ENCODE measurements at places on chromosomes 2 and 18.

GRCh38 chr2:32484937-32485336 is 128.1 kb downstream of the BIRC6 start:
- DNase-seq, result no peak

- no peak for DNase-seq
Observed at GRCh38 chr2:819601-820000, 131.0 kb upstream of the SNTG2 start.

- no peak for DNase-seq
Observed at GRCh38 chr2:20579866-20580265, 71.0 kb downstream of the HS1BP3 start.

DNA sequence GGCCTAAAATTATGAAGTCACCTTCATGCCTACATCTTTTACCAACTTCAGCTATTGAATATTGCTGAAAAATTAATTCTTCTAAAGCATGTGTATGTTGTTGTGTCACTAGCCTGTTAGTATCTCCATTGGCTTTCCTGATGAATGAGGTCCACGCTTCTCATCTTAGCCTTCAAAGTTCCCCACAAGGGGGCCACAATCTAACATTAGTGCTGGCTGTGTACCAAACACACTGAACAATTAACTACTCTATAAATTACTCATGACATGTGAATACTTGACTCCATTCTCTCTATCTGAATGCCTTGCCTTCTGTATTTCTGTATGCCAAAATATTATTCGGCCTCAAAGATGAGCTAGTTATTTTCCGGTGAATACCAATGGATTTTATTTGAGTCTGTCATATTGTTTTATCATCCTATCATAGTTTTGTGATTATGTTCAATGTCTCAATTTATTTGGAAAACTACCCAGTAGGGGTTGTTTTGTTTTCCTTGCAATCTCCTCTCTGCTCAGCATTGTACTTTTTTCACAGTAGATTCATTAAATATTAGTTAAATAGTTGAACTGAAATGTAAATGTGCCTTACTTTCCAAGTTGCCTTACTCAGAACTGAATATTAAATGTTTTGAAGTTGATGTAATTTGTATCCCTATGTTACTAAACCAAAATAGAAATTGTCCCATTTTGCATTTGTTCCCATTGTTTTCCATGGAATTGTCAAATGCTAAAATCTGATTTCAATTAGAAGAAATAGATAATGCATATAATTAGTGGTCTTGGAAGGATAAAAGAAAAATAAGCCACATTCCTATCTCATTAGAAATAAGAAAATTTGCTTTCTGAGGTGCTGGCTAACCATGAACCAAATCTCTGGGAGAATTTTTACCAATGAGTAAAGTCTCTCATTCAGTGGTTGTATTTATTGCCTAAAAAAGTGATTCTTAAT is 208.4 kb upstream of the COL3A1 start:
- DNase-seq, result peak; percentile 10

DNA sequence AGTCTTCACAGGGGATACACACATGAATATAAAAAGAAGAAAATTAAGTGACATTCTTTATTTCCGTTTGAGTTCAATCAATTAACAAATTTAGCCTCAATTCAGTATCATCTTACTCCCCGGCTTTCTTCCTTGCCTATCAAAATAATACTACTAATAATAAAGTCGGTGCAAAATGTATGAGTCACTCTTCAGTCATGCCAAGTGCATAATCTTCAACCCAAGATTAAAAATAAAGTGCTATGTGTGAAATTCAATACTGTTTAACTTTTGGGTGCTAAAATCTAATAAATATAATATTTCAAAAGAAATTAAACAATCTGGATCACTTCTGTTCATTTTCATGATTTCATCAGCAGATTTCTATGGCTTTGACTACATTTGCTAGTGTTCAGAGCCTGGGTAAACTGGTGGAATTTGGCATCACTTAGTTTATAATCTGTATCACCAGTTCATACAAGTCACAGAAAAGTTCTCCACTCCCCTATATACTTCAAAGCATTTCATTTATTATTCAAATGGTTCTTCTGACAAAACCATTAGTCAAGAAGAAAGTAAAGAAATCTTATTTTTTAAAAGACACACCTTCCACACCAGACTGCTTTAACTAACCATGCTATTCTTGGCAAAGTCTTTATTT is 183.6 kb downstream of the THADA start:
- no peak for DNase-seq

- DNase-seq, result no peak
Observed at GRCh38 chr2:138275292-138275690, 226.3 kb upstream of the SPOPL start.

- no peak for DNase-seq
Observed at GRCh38 chr2:213923543-213923942, 487.3 kb upstream of the VWC2L start.

DNA sequence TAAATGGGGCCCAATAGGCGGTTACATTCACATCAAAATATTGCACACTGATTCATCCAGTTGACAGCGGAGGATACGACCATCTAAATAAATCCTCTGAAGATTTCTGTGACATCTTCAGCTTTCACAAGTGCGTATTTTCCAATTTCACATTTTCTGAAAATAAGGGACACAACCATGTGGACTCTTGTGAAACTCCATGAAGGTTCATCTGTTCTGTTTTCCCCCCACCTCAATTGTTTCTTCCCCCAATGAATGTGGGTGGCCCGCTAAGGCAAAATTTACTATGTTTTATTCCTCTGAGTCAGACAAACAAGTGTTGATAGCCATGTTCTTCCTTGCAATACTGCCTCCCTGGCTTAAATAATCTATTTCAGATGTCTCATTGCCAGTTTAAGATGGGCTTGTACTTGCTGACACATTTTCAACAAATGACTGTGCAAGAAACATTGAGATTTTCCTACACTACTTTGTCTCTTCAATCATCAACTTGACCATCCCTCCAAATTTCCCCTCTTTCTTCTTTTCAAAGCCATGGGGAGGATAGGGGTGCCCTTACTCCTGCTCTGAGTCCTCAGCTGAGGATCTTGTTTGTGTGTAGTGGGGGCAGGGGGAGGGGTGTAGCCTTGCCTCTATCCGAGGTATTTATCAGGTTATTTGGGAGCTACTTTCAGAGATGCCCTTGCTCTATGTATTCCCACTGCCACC is 78.2 kb downstream of the BCL11A start:
- no peak for DNase-seq

DNA sequence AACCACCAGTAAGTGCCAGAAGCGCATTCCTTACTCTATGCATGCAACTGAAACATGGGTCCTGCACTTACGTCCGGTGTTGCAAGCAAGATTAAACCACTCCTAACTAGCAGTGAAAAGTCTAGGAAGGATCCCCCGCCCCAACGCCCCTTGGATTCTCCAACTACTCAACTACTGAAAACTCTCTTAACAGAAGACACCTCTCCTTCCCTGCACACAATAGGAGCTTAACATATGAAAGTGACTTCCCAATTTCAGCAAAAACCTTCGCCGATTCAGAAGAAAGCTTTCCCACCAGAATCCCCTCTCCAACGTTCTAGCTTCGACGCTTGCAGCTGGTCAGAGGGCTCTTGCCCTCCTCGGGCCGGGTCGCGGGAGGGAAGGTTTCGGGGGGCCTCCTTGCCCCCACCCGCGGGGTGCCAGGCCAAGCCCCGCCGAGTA is 578 bp downstream of the IWS1 start:
- peak; percentile 21 for DNase-seq

GRCh38 chr2:152890736-152891135 is 172.3 kb downstream of the ARL6IP6 start:
- no peak for DNase-seq

GRCh38 chr2:214341646-214342045 is 69.2 kb upstream of the VWC2L start:
- no peak for DNase-seq

DNA sequence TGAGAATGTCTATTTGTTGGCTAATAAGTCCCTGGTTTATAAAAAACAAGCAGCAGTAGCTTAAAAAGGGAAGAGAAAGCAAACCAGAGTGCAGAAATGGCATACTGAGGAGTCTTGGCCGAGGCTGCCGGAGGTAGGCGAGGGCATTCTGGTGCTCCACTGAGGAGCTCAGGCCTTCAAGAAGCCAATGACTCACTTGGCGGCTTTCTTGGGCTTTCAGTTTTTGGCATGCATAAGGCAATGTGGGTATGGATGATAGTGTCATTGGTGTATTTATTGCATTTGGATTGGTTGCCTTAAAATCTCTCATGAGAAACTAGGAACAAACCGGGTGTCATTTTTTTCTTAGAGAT is 119.6 kb upstream of the ARL5A start:
- DNase-seq, result no peak

- peak; percentile 38 for DNase-seq
Observed at GRCh38 chr2:27123302-27124150, at the start of gene ABHD1. ABHD1 (plus strand) TSS chr2:27123815; CDS start chr2:27123949, 134 bp downstream.

DNA sequence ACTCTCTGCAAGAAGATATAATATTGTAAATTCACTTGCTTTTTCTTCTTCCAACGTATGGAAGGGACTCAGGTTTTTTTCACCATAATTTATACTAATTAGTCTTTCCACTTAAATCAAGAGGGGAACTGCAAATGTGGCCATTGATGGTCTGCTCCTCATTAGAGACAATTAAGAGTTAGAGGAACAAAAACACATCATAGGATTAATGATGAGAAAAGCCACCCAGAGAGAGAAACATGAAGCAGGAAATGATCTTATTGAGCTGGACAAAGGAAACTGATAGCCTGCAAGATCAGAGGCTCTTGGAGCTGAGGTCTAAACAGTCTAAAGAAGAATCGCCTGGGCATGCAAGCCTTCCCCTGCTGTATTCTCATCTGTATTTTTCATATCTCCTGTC is 151.2 kb upstream of the NRP2 start:
- DNase-seq, result no peak

GRCh38 chr2:28164280-28164801 is 228.3 kb upstream of the FOSL2 start:
- DNase-seq, result no peak

DNA sequence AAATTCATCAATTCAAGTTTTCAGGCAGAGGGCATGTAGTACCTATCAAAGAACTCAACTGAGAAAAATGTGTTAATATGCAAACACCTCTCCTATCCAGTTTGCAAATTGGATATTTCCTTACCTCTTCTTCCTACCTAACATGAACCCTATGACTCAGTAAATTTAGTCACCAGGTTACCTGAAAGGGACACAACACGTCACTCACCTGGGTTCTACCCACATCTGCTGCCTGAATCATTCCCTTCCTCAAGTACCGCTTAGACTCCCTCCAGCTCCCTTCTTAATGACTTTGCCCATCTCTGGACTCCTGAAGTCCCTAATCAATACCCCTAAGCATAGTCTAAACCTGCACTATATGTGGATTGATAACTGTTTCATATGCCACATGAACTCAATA is 10.4 kb downstream of the ANKRD44 start:
- DNase-seq, result no peak

DNA sequence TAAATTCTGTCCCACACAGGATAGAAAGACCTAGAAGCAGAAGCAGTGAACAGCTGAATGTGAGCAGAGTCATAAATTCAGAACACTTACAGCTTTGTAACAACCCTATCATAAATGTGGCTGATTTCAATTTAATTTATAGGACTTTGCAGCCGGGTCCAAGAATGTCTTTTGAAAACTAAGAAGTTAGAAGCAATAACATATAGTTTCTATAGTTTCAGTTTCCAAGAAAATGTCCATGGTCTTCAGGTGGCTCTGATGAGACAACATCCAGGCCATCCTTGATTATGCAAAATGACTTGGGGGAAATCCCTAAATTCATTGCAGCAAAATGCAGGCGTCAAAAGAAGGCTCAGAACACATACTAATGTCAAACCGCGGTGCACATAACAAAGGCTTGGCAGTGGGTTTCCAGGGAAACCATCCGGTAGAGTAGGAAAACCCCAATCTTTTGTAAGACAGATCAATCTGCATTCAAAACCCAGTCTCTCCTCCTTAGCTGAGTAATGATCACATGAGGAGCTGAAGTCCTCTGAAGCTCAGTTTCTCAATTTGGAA is 442.2 kb upstream of the ID2 start:
- DNase-seq, result peak; percentile 71

DNA sequence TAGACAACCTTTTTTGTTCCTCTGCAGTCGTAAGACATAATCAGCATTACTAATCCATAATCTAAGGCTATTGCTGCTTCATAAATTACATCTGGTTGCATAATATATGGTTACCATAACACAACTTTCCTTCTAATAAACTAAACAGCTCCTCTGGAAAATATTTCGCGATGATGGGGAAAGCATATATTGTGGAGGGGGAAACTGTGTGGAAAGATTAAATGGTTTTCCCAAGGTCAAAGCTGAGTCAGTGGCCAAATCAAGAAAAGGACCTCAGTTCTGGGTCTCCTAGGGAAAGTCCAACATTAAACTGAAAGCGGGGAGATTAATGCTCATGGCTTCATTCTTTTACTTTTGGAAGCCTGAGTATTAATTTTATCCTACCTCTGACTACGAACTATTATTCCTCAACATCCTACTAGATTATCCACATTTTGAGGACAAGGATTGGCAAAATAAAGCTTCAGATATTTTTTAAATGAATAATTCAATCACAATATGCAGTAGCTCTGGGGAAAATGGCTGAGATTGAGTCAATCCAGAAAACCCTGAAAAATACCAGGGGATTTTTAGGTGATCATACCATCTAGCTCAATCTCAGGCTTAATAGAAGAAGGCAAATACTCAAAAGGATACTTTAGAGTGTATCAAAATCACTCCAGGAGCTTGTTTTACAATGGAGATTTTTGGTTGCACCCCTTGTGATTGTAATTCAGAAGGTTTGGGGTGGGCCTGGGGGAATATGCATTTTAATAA is 33.8 kb upstream of the STK17B start:
- DNase-seq, result peak; percentile 37

- DNase-seq, result no peak
Observed at GRCh38 chr2:46114996-46115395, 182.2 kb upstream of the EPAS1 start.

GRCh38 chr2:40394031-40394430 is 57.9 kb downstream of the SLC8A1 start:
- DNase-seq, result no peak

- DNase-seq, result no peak
Observed at GRCh38 chr2:188966728-188967440, 7.3 kb upstream of the COL3A1 start.

- DNase-seq, result no peak
Observed at GRCh38 chr2:176751314-176752227, 461.0 kb upstream of the HNRNPA3 start.

- DNase-seq, result no peak
Observed at GRCh38 chr2:232492963-232493700, 5.5 kb upstream of the ECEL1 start.

GRCh38 chr2:207256476-207257207 is 90.9 kb upstream of the KLF7 start:
- DNase-seq, result no peak

DNA sequence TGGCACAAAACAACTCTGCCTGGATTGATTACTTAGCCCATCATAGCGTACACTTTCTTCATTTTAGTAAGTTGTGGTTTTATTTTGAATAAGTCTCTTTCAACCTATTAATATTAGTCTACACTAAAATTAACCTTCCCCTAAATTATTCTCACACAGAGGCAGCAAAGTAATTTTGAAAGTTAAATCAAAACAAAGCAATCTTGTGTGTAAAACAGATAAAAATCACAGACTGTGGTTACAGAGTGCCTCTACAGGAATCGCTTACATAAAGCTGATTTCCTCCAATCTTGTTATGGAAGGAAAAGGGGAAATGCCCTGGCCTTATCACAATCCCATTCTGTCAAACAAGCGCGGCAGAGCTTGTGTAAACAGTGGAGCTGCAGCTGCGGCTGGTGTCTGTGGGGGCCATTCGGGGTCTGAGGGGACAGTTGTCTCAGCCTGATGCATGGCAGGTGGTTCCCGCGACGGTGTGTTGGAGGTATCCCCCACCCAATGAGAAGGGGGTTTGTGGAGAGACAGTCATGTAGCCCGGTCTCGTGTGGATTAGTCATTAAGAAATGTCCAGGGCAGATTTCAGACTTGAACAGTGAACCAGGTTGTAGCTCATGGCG is 42.1 kb downstream of the BCL2L11 start:
- peak; percentile 40 for DNase-seq

Data from activated CD4-positive, alpha-beta T cell treated with anti-CD3 and anti-CD28 coated beads, Interleukin-2, amount 50 U/mL, for 16 hours (primary cell).